A549 treated with CORT108297 at 1 μM for 4 hours (cell line): ENCODE measurements at places on chromosomes 3 and 15. TPM values are rescaled to one million over a fixed set of nuclear protein-coding genes. Genes with fewer than 3 reads are reported as not detected.

The RAB43 gene
- total RNA-seq, result 2.7 to 6.0 TPM (median 5.0 TPM) in 5 replicates

The LEKR1 gene
- 0.54 to 1.1 TPM (median 0.68 TPM) in 5 replicates for total RNA-seq

The TIMP4 gene
- total RNA-seq, result 10.1 to 13.8 TPM (median 12.3 TPM) in 5 replicates

The TNFAIP8L3 gene
- total RNA-seq, result 7.0 to 10.0 TPM (median 8.9 TPM) in 5 replicates

The LIPH gene
- 6.2 to 7.0 TPM (median 6.8 TPM) in 5 replicates for total RNA-seq

The ILDR1 gene
- total RNA-seq, result not detected in 5 replicates

The ACTC1 gene
- total RNA-seq, result 0.13 to 0.38 TPM (median 0.24 TPM) in 5 replicates

The CYP11A1 gene
- not detected in 5 replicates for total RNA-seq

The NR2E3 gene
- 0.12 to 0.39 TPM (median 0.21 TPM) in 5 replicates for total RNA-seq

The DNAJB8 gene
- total RNA-seq, result not detected in 5 replicates

The ANKRD63 gene
- 0.15 to 0.54 TPM (median 0.29 TPM) in 5 replicates for total RNA-seq

The SLC2A2 gene
- total RNA-seq, result not detected in 5 replicates

The TRIM42 gene
- total RNA-seq, result not detected in 5 replicates

The C2CD4A gene
- 0.05 to 0.11 TPM (median 0.07 TPM) in 5 replicates for total RNA-seq

The VILL gene
- total RNA-seq, result 0.12 to 0.18 TPM (median 0.16 TPM) in 5 replicates

The AHSG gene
- total RNA-seq, result 0.05 to 0.09 TPM in 2 of 5 replicates, not detected in the others

The WWTR1 gene
- 92.7 to 122 TPM (median 112 TPM) in 5 replicates for total RNA-seq
